ENCODE measurements at places on chromosomes 13 and 19.
A peak's percentile ranks its signal among the peaks of the same experiment; 100 is the strongest.

DNA sequence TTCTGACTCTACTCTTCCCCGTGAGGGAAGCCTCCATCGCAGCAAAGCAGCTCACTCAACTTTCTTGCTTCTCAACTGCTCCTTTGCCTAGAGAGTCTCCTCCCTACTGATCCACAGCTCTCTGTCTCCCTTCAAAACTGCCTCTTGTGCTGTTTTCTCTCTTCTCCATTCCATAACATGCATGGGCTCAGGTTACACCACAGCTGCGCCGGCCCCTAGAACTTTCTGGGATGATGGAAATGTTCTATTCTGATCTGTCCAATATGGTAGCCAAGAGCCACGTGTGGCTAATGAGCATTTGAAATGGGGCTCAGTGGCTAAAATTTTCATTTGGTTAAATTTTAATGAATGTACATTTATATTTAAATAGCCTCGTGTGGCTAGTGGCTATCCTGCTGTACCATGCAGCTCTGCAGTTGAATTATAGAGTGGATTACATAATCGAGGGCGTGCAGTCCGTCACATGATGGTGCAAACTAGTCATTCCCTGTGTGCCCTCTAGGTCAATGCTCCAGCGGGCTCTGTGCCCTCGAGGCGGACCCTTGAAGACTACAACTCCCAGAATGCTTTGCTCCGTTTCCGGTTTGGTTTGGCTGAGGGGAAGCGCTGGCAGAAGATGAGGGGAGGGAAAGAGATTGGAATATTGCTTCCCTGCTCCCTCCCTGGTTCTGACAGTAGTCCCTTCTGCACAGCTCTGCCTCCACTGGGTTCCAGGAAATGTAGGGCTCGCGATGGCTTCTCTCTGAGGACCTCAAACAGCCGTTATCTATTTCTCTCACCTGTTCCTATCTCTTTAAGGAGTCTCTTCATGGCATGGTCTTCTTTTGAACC lies 109.8 kb downstream of the CACNA1A start:
- DNase-seq = peak; percentile 4

DNA sequence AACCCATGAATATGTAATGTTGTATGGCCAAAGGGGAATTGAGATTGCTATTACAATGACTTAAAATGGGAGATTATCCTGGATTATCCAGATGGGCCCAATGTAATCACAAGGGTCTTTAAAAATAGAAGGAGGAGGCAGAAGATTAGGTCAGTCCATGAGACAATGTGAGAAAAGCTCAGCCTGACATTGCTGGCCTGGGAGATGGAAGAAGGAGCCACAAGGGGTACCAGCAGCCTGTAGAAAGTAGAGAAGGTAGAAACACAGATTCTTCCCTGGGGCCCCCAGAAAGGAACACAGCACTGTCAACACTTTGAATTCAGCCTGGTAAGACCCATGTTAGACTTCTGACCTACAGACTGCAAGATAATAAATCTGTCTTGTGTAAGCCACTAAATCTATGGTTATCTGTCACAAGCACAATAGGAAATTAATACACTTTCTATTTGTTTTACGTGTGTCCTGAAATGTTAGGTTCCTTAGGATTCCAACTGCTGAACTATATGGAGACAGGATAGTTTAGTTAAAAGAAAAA lies 132.9 kb upstream of the SERP2 start:
- DNase-seq = no peak

DNA sequence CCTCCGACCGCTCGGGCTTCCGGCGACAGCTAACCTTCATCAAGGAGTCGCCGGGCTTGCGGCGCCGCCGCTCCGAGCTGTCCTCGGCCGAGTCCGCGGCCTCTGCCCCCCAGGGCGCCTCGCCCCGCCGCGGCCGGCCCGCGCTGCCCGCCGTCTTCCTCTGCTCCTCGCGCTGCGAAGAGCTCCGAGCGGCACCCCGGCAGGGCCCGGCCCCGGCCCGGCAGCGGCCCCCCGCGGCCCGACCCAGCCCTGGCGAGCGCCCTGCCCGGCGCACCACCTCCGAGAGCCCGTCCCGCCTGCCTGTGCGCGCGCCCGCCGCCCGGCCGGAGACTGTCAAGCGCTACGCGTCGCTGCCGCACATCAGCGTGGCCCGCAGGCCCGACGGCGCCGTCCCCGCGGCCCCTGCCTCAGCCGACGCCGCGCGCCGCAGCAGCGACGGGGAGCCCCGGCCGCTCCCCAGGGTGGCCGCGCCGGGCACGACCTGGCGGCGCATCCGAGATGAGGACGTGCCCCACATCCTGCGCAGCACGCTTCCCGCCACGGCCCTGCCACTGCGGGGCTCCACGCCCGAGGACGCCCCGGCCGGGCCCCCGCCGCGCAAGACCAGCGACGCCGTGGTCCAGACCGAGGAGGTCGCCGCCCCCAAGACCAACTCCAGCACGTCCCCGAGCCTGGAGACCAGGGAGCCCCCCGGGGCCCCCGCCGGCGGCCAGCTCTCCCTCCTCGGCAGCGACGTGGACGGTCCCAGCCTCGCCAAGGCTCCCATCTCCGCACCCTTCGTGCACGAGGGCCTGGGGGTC lies 9.6 kb downstream of the C19orf25 start:
- no peak for DNase-seq

DNA sequence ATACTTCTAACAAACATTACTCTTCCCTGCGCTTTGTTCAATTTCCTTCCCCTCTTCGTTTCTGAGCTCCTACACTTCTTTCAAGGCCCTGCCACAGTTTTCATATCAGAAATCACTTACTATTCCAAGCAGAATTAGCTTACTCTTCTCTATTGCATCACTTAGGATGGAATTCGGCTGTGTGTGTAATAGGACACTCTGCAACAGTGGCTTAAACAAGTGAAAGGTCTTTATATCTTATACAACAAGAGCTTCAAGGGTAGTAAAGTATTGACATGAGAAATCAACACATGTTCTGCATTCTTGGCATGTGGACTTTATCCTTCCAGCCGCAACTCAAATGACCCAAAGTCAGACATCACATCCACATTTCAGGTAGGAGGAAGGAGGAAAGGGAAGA lies 279.6 kb downstream of the PCDH20 start:
- no peak for DNase-seq

- no peak for DNase-seq
Observed at GRCh38 chr19:2254064-2254872, 1.9 kb downstream of the JSRP1 start.

DNA sequence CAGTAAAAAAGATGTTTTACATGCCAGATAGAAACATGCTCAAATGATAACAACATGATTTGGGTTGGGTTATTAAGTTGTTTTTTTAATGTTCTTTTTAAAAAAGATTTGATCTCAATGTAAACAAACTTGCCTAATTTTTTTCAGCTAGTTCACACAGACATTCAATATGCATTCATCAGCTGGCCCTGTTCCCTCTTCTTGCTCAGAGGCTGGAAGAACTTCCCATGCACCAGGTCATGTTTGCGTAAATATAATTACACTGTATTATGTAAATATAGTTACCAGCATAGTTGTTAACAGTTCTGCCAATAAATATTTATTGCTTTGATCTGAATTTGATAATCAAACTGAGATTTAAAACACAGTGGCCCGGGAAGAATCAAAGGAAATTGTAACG lies 70.6 kb downstream of the ATP11A start:
- DNase-seq = no peak
